Endothelial cell of umbilical vein (primary cell): ENCODE measurements at places on chromosomes 16 and 17.

- no peaks in the 10 kb centered on the region for H3K36me3 ChIP-seq
- peaks cover 3% of the 10 kb centered on the region for H3K4me1 ChIP-seq
- H3K4me3 ChIP-seq, result no peak overlapping the region
- no peaks in the 10 kb centered on the region for H3K27me3 ChIP-seq
- DNase-seq, result no peak
Measured at GRCh38 chr16:321532-321931, 31.0 kb downstream of the AXIN1 start.

GRCh38 chr16:63922560-63922959 is 1199.3 kb downstream of the CDH11 start:
- H3K27me3 ChIP-seq, result no peaks in the 10 kb centered on the region
- H3K27ac ChIP-seq, result no peak overlapping the region
- no peaks in the 10 kb centered on the region for H3K36me3 ChIP-seq
- H3K4me3 ChIP-seq, result no peak overlapping the region
- DNase-seq, result no peak

- no peak overlapping the region for H3K4me3 ChIP-seq
- H3K27me3 ChIP-seq, result peaks cover 1% of the 10 kb centered on the region
- H3K27ac ChIP-seq, result no peak overlapping the region
- H3K4me1 ChIP-seq, result peaks cover 12% of the 10 kb centered on the region
- no peaks in the 10 kb centered on the region for H3K36me3 ChIP-seq
Measured at GRCh38 chr17:81482673-81483072, 29.9 kb downstream of the ACTG1 start.

DNA sequence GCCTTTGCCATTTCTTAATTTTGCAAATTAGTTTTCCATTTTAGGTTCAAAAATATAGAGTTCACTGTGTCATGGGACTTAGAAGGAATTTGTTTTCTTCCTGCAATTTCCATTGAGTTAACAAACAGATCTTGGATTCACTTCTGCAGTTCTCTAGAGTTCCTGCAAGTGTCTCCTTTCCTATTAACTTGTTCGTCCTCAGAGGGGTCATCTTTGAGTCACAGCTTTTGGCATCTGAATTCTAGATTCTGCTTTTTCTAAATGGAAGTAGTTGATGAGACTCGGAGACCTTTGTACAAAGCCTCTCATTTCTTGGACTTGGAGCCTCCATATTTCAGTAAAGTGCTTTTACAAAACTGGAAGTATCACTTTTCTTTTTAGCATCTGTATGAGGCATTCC is 323.3 kb downstream of the BCAS3 start:
- H3K36me3 ChIP-seq, result no peaks in the 10 kb centered on the region
- no peak overlapping the region for H3K27ac ChIP-seq
- H3K4me3 ChIP-seq, result no peak overlapping the region
- no peak for DNase-seq
- H3K27me3 ChIP-seq, result peaks cover 1% of the 10 kb centered on the region
- H3K4me1 ChIP-seq, result no peaks in the 10 kb centered on the region

DNA sequence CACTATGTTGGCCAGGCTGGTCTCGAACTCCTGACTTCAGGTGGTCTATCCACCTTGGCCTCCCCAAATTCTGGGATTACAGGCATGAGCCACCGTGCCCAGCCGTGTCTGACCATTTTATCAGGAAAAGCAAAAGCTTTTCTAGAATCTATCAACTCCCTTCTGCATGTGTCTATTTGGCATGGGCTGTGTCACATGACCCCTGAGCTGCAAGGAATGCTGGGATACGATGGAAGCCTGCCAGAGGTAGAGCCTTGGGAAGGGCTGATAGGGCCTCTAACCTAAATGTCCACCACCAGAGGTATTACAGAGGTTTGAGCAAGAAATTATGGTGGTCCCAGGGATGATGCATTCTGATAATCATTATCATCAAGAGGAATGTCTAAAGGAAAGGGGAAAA is 616.2 kb downstream of the WWOX start:
- no peaks in the 10 kb centered on the region for H3K36me3 ChIP-seq
- H3K4me3 ChIP-seq, result no peak overlapping the region
- H3K4me1 ChIP-seq, result no peaks in the 10 kb centered on the region
- no peak for DNase-seq

- H3K27me3 ChIP-seq, result no peaks in the 10 kb centered on the region
- H3K4me3 ChIP-seq, result no peak overlapping the region
- no peaks in the 10 kb centered on the region for H3K36me3 ChIP-seq
- no peak overlapping the region for H3K27ac ChIP-seq
Measured at GRCh38 chr16:78199325-78200022, 100.0 kb downstream of the WWOX start.

- H3K4me3 ChIP-seq, result no peak overlapping the region
- peaks cover 3% of the 10 kb centered on the region for H3K36me3 ChIP-seq
- no peak overlapping the region for H3K27ac ChIP-seq
- no peak for DNase-seq
- peaks cover 30% of the 10 kb centered on the region for H3K27me3 ChIP-seq
Measured at GRCh38 chr17:44318077-44318892, 6.3 kb downstream of the SLC25A39 start.

DNA sequence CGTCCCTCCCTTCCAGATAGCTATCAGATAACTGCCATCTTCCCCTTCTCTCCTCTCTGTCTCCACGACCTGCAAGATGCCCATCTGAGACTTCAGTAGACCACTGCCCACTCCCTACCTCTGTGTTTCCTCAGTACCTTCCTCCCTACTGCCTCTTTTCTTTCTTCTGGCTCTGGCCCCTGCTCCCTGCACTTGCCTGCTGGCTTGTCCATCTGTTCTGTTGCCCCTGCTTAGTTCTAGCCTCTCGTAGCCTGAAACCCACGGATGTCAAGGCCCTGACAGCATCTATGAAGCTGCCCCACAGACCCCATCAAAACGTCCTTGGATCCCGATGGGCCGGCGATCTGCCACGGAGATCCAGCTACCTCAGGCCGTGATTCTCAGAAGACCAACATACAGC is 53.0 kb downstream of the ELAC2 start:
- no peaks in the 10 kb centered on the region for H3K27me3 ChIP-seq
- H3K27ac ChIP-seq, result no peak overlapping the region
- no peaks in the 10 kb centered on the region for H3K4me1 ChIP-seq
- no peak overlapping the region for H3K4me3 ChIP-seq
